ENCODE measurements at places on chromosomes 2 and 18.

- DNase-seq: no peak
Observed at GRCh38 chr2:328761-329160, 40.9 kb upstream of the ALKAL2 start.

- DNase-seq: no peak
Observed at GRCh38 chr2:222315443-222316121, 16.8 kb upstream of the PAX3 start.

- no peak for DNase-seq
Observed at GRCh38 chr2:159164457-159164911, 122.0 kb downstream of the WDSUB1 start.

GRCh38 chr2:1976728-1977416 lies 232.6 kb upstream of the PXDN start:
- no peak for DNase-seq

DNA sequence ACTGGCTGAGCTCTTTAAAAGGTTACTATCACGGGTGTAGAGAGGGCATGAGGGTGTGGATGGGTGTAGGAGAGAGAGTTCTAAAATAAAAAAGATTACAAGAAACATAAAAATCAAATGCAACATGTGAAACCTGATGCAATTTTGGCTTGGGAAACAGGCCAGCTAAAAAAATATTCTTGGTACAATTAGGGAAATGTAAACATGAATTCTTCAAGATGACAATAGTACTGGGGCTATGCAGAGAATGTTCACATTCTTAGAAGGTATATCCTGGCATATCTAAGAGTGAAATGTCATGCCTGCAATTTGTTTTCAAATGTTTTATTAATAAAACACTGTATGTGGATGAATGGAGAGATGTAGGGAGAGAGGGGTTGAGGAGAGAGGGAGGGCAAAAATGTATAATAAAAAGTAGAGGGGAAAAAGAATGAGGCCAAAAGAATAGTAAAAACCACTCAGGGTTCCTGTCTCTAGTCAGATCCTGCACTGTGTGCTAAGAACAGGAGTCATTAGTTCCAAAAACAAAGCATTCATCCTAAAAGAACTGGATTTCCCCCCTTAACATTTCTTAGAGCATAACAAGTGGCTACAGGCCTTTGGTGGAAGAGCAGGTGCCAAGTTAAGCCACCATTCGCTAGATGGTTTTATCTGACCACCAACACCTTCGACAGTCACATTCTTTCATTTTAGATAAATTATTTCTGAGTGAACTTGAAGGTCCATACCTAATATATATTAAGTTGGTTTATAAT lies 77.3 kb downstream of the LPIN2 start:
- DNase-seq: no peak

DNA sequence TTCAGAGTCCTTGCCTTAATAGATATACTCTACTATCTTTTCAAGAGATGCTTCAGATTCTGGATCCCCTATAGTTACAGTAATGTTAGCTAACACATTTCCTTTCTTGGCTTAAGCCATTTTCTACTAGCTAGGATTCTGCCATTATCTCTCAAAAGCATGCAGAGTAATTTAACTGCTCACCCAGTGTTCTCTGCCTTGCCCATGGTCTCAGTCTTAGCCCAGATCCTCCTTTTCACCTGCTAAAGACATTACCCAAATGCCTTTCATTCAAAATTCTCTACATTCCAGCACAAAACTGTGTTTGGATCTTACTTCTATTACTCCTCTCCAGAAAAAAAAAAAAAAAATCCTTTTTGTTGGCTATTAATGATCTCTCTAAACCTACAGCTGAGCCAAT lies 474.2 kb upstream of the LRRTM1 start:
- no peak for DNase-seq

DNA sequence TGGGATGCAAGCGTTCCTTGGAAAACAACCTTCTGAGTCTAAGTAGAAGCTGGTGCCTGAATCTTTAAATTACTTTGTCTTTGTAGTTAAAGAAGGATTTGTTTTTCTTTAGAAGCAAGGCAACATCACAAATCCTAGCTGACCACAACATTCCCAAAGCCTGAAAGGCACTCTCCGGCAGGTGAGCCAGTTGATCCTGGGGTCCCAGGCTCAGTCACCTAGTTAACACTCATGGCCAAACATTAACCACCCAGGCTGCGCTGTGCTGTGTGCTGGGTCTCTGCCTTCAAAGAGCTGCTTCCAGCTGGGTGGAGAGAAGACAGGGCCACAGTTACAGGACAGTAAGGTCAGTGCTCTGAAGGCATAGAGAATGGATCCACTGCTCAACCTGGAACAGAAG lies 120.0 kb upstream of the TRIB2 start:
- no peak for DNase-seq
